Cortex of kidney (tissue), 1 donor: ENCODE measurements at places on chromosomes 13 and 19.

- no peak for DNase-seq
Observed at GRCh38 chr19:45800070-45800553, 7.5 kb upstream of the DMWD start.

- DNase-seq: no peak
Observed at GRCh38 chr13:20132052-20132634, 28.7 kb downstream of the GJA3 start.

DNA sequence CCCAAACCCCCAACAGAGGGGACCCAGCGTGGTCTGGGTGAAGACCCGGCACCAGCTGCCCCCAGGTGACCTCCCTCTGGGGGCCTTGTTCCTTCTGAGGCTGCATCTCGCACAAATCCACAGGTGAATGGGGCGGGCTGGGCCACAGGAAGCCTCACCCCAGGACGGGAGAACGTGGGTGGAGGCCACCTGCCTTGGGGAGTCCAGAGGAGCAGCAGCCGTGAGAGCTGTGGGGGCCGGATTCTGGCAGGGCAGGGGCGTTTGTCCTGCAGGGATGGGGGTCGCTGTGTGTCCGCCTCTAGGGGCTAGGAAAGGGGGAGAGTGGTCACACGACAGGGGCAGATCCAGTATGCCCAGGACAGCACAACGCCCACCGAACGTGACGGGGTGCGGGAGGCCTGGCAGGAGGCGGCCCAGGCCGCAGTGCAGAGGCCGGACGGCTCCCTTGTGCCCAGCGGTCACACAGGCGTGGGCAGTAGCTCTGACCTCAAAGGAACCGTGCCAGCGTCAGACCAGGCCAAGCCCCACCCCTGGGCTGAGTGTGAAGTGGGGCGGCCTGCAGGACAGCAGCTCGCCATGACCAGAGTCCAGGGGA, 6.7 kb downstream of the POLR2E start:
- DNase-seq: no peak

GRCh38 chr13:26695360-26695705, 65.3 kb downstream of the GPR12 start:
- DNase-seq: no peak

DNA sequence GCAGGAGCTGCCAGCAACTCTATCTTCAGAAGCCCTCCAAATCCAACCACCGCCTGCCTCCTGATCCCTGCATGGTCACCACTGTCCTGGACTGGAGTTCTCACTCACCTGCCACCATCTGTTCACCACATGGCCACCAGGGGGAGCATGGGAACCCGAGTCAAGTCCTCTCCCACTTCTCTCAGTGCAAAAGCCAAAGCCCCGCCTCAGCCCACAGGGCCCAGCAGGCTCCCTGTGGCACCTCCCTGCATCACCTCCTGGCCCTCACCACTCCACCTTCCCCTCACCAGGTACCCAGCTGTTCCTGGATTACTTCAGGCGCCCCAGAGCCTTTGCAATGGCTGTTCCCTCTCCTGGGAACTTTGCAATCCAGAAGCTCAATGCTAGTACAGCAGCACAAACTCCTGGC, 5.3 kb downstream of the DHPS start:
- no peak for DNase-seq

GRCh38 chr19:34269489-34269888, 15.1 kb downstream of the GARRE1 start:
- no peak for DNase-seq
